Right ventricle myocardium inferior (tissue), 1 donor: ENCODE measurements at places on chromosomes 5 and 9. TPM values are rescaled to one million over a fixed set of nuclear protein-coding genes. Genes with fewer than 3 reads are reported as not detected.

DNA sequence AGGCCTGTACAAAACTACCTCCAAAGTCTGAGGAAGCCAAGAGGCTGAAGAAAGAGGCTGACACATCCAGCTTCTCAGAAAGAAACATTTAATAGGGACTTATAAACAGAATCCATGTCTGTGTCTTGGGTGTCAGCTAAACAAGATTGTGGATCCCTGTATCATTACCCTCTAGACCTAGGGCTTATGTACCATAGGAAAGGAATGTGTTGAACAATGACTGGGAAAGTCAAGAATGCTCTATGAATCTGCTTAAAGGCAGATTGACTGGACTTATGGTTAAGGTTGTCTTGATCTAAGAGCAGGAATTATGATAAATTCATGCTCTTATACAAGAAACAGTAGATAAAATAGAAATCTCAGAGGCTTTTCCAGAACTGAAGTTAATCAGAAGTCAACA is 335.7 kb upstream of the RPS23 start:
- no peak for DNase-seq

The SMIM33 gene
- total RNA-seq, result not detected

- DNase-seq, result no peak
Measured at GRCh38 chr5:77952636-77953212, 176.6 kb upstream of the TBCA start.

The CEMIP2 gene
- total RNA-seq, result 9.3 TPM

DNA sequence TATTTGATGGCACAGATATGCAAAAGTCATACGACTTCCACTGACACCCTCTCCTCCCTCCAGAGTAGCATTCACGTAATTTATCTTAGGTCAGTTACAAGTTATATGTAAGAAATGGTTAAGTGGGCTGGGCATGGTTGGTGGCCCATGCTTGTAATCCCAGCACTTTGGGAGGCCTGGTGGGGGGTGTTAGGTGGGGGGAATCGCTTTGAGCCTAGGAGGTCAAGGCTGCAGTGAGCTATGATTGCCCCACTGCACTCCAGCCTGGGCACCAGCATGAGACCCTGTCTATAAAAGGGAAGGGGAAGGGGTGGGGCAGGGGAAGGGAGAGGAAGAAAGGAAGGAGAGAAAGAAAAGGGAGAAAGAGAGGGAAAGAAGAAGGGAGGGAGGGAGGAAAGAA is 202.8 kb downstream of the AUH start:
- DNase-seq, result no peak

The MTAP gene
- total RNA-seq, result 20.4 TPM

The PRUNE2 gene
- 1.9 TPM for total RNA-seq

DNA sequence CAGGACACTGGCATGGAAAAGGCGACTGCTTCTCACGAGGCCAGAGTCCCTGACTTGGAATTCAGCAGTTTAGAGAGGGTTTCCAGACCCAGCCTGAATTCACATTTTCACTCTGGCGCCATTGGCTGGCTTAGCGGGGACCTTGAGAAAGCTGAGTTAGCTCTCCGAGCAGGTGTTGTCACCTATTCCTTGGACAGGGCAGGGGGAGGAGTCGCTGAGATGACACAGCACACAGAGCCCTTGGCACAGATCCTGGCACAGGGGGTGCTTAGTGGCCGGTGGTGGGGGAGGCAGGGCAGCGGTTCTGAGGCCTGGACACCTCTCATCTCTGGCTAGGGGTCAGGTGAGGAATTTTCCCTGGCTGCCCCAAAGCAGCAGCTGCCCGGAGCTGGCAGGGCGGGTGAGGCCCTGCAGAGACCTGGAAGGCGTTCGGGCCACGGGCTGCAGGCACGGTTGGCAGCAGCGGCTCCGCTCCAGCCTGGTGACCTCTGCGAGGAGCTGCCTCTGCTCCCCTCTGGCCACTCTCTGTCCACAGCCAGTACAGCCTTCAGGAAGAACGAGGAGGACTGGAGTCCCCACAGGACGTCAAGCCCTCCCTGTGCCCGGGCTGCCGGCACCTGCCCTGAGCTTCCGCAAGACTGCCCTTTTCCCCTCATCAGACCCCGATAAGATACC is 72.4 kb upstream of the RAPGEF1 start:
- DNase-seq, result no peak
